ENCODE measurements at places on chromosomes 4 and X.

DNA sequence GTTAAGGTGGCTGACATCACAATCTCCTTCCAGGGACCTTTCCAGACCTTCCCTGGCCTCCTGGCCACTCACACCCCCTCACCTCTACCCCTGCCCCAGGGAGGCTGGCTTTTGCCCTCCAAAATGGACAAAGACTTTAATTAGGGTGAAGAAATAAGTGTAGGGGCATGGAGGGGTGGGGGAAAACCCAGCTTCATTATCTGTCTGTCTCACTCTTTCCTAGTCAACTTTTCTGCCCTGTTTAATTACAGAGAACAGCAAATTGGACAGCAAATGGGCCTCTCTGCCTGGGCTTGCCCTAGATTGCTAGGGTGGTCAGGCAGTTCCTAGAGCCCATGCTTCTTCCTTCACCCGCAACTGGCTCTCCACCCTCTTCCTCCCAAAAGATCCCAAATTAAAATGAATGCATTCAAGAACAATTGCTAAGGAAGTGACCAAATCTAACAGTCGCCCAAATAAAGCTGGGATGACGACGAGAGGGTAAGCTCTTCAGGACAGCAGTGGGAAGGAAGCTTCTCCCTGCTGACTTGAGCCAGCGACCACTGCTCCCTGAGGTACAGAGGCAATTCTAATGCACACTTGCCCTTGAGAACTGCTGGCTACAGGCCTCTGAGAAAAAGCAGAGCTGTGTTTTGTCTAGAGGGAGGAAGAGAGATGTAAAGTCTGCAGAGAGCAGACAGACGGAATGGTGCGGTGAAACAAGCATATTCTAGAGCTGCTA, 12.4 kb downstream of the RAI2 start:
- no peak for DNase-seq

DNA sequence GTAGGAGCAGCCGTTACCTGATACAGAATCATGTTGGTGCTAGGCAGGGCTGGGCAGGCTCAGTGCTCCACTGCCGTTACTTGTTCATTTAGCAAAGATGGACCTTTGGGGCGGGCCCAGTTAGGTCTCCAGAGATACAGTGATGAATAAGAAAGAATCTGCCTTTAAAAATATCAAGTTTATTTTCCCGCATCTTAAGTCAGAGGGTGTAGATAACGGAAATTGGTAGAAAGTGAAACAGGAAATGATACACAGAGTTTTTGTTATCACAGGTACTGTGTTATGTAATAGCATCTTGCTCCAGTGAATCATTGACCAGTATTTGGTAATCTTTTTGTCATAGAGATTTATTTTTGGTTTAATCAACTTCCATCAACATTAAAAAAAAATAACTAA, 5.5 kb downstream of the TMEM131L start:
- no peak for DNase-seq

DNA sequence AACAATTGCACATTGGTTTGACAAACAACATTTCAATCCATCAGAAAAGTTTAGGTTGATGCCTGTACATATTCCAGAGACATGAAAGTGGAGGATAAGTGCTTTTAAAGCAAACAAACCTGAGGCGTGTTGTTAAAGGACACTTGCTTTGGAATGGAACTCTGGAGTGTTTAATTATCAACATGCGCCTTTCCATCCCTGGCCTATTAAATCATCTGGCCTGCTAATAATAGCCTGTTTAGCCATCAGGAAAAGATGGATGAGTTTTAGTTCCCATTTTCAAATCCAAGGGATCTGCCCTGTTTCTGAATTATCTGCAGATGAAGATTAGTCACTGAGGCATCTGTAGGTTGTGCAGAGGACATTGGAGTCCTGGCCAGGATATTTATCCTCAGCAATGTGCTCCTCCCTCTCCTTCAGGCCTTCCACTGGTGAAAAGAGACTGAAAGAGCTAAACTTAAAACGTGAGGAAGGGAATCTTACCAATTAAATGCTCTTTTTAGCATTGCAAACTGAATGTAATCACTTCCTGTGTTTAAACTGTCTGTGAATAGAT, 388.9 kb downstream of the PPARGC1A start:
- DNase-seq, result no peak

GRCh38 chr4:176959980-176960379, 167.3 kb upstream of the VEGFC start:
- DNase-seq, result no peak

GRCh38 chr4:67736262-67736661, 17.9 kb downstream of the GNRHR start:
- DNase-seq, result no peak

- no peak for DNase-seq
Measured at GRCh38 chr4:136355970-136356369, 1176.3 kb downstream of the PCDH18 start.

GRCh38 chrX:153440556-153441135, 5.2 kb downstream of the TREX2 start:
- no peak for DNase-seq

DNA sequence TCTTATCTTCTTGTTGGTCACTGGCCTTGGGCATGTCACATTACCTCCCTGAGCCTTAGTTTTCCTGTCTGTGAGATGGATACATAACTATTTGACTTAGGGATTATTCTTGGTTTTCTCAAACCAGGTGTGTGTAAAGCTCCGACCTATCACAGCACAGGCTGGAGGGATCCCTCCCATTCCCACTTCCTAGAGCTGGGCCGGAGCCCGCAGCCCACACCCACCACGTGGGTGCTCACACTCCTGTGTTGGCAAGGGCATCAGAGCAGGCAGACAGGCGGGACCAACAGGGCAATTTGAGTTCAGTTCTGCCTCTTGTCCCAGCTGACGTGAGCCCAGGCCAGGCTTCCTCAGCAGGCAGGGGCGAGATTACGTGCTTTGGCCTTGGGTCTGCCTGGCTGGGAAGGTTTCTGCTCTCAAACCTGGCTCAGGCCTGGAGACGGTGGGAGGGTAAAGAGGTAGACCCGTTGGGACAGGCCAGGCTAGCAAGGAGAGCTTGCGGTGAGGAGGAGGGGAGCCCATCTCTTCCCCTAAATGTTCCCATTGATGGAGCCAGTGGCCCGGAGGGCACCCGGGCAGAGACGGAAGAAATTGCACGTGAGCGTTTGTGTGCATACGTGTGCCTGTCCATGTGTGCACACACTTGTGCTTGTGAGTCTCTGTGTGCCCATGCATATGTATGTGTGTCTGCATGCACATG, 734 bp upstream of the SH3TC1 start:
- no peak for DNase-seq

GRCh38 chr4:183299464-183299863, 20.6 kb downstream of the CLDN22 start:
- DNase-seq, result no peak

DNA sequence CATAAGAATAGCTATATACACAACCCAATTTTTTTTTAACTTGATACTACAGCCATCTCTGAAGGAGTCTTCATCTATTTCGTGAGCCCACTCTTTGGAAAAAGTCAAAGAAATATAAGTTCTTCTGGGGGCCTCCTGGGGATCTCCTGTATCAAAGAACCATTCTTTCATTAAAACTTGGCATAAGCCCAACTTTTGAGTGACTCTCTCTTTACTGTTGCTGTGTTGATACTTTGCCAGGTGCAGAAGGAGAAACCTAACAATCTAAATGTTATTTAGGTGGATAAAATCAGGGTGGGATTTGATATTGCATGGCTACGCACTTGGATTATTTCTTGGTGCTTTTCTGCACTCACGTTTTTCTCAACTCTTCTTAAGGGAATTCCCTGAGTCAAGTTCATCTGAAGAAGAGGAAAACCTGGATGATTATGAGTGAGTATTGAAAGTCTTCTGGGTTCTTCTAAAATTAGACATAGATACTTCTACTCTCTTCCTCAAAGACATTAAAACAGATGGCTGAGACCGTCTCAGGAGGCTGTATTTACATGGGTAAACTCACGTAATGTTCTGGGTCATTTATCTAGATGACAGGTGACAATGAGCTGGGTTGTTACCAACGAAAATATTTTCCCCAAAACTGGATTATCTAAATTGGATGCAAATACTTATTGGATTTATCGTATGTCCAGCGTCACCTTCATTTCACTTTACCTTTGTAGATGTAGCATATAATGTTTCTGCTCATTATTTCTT, 25.2 kb downstream of the BMX start:
- DNase-seq, result no peak

DNA sequence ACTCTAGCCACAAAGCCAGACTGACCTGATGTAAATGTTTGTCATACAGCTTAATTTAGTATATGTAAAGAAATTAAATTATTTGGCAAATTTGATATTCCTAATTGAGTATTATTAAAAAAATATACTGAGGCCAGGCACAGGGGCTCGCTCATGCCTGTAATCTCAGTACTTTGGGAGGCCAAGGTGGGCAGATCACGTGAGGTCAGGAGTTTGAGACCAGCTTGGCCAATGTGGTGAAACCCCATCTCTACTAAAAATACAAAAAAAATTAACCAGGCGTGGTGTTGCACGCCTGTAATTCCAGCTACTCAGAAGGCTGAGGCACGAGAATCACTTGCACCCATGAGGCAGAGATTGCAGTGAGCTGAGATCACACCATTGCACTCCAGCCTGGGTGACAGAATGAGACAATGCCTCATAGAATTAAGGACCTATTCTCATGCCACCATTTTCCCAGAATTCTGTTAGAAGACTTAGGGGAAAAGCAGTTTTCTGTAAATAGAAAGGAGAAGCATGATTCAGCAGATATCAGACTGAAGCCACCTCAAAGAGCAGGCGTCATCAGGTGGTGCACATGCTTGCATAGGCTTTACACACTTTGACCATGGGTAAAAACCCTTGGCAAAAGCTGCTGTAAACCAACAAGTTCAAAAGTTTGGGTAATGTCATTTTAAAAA, 6.1 kb downstream of the UBQLN2 start:
- no peak for DNase-seq

DNA sequence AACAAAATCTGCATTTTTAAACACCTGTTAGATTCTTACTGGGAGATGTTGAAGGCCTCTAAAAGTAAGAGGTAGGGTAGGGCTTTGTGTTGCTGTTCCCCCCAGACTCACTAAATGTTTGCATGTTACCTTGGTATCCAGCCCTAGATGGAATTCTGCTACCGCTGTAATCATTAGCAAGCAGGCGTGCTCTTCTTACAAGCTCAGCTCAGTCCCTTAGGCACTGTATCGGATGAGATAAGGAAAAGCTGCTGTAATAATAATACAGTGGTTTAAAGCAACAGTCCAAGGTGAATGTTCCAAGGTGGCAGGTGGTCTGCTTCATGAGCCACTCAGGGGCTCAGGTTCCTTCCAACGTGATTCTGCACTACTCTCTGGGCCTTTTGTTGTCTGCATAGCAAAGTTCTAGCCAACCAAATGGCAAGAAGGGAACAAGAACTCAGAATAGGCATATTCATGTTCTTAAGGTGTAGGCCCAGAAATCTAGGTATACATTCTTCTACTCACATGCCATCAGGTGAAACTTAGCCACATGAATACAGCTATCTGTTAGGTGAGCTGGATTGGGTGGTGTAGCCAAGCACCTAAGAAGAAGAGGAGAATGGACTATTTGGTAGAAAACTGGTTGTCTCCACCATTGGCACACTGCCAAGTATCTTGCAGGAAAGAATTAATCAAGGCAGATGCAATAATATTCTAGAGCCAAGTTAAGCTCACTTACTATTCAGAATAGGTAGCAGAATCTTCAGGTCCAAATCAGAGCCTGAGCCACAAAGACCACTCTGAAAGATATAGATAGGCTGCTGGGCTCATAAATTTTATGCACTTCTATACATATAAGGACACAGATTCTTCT, 46.0 kb downstream of the COQ2 start:
- no peak for DNase-seq

- DNase-seq, result no peak
Measured at GRCh38 chrX:129667412-129667811, 12.7 kb upstream of the APLN start.

DNA sequence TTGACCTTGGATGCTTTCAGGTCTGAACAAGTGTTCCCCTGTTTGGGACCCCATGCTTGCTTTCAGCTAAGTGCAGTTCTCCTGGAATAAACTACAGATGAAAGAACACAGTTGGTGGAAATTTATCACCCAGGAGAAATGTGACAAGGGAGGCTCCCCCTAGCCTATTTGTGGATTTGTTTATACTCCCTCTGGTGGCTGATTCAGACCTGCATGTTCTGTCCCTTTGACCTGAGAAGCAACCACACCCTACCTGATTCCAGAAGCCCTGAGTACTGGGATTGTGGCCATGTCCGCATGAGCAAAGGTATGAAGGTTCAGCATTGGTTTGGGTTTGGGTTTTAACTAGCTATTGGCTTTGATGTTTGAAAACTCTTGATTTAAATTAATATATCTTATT, 440.9 kb downstream of the MID1IP1 start:
- DNase-seq, result no peak

GRCh38 chr4:109848501-109848900, 594 bp downstream of the LRIT3 start:
- no peak for DNase-seq

Measured in stimulated activated CD8-positive, alpha-beta memory T cell treated with anti-CD3 and anti-CD28 coated beads, Interleukin-2, amount 100 ng/mL, for 1 hour (primary cell).